ENCODE measurements at places on chromosomes 11 and 22.

- no peak for DNase-seq
These were observed 3.2 kb downstream of the DERL3 start for GRCh38 chr22:23835484-23836144.

- no peak for DNase-seq
These were observed 12.7 kb upstream of the CHORDC1 start for GRCh38 chr11:90235526-90235925.

DNA sequence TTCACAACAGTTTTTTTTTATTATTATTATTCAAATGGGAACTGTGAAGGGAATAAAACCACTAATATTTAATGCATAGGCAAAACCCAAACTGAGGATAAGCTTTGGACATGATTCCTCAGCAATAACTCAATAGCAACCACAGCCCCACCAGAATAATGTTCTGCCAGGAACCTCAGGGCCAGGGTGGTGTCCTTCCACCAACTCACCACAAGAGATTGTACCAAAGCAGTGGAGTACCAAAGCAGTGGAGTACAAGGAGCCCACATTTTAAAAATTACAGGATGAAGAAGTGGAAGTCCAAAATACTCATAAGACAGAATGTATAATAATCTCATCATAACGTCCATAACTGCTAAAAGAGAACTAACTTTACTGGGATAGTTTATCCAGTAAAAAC, 32.5 kb upstream of the FZD4 start:
- DNase-seq = no peak

- DNase-seq = no peak
These were observed 95.6 kb downstream of the KCNQ1 start for GRCh38 chr11:2540223-2540991.

DNA sequence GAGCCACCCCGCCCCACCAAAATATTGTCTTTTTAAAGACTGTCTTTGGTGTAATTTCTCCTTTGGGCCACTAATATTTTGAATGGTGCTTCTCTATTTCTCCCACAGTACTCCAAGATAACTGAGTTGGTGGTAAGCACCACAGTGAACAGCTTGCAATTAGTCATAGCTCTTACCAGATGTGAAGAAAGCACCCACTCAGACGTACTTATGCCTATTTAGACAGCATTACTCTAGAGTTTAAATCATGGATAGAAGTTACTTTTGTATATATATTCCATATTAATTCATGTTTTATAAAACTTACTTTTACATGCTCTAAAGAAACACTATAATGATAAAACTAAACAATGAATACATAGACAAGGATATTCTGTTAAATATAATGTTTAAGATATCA, 12.7 kb downstream of the ANO3 start:
- no peak for DNase-seq

DNA sequence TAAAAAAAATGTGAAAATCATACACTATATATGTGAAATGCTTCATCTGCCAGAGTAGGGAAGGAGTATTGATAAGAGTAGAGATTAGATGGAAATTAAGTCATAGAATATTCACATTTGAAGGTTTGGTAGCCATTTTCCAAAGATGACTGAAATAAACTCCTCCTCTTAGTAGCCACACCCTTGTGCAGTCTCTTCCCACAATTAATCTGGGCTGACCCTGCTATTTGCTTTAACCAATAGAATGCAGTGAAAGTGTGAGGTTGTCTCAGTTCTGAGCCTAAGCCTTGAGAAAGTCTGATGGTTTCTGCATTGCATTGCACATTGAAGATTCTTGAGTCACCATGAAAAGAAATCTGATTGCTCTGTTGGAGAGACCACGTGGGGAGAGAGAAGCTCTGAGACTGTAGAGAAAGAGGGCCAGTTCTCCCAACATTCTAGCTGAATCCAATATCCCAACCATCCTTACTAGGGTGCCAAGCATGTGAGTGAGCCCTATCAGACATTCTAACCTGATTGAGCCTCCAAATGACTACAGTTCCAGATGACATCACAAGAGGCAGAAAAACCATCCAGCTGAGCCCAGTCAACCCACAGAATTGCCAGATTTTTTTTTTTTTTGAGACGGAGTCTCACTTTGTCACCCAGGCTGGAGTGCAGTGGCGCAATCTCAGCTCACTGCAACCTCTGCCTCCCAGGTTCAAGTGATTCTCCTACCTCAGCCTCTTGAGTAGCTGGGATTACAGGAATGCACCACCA, 29.4 kb upstream of the CAPRIN1 start:
- no peak for DNase-seq

DNA sequence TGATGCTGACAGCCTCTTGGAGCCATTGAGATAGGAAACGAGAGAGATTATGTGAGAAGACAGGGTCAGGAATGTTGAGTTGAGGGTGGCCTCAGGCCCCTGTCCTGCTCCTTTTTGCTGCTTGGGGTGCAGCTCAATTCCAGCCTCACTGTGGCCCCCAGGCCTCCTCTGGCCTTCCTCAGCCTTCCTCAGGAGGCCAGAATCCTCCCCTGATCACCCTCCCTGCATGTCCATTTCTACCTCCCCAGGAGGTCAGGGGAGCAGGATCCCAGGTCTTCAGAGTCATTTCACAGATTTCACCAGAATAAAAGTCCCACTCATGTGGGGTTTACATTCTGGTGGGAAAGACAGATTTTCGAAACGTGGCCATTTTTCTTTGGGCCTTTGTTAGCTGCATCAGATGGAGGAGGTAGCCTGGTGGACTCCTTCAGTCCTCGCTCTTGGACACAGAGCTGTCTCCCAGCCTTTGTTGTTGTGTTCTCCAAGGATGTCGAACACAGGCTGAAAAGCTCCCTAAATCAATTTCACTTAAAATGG, 2.2 kb upstream of the KCNQ1OT1 start:
- no peak for DNase-seq

GRCh38 chr11:72577271-72577721, 96.9 kb downstream of the PDE2A start:
- DNase-seq = no peak

- DNase-seq = no peak
These were observed 78.3 kb upstream of the ARHGAP32 start for GRCh38 chr11:129270446-129270845.

DNA sequence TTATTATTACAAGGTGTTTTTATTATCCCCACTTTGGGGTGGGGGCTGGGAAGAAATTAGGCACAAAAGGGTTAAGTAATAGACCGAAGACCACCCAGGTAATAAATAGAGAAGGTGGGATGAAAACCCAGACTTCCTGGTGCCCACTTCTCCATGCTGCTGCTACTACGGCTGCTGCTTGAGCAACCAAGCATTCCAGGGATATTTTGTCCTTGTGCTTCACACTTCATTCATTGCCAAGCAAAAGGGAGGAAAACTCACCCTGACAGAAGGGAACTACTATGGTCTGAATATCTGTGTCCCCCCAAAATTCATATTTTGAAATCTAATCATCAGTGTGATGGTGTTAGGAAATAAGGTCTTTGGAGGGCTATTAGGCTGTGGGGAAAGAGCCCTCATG, 470.9 kb upstream of the API5 start:
- no peak for DNase-seq

GRCh38 chr11:46302866-46303265, 25.4 kb downstream of the CREB3L1 start:
- DNase-seq = no peak

GRCh38 chr11:68818181-68818580, 23.5 kb downstream of the CPT1A start:
- DNase-seq = no peak

Data from activated CD4-positive, alpha-beta T cell treated with anti-CD3 and anti-CD28 coated beads for 48 hours (primary cell).